Adipose tissue (tissue), 3 donors: ENCODE measurements at places on chromosomes 3 and 15. TPM values are rescaled to one million over a fixed set of nuclear protein-coding genes. Genes with fewer than 3 reads are reported as not detected.

GNAT1 gene
- 0.13 TPM for polyA plus RNA-seq

PRKCD gene
- 20.7 TPM for polyA plus RNA-seq

UBA7 gene
- polyA plus RNA-seq: 25.7 TPM

PRTG gene
- 0.52 TPM for polyA plus RNA-seq

PFKFB4 gene
- 6.5 TPM for polyA plus RNA-seq

UTS2B gene
- 0.70 TPM for polyA plus RNA-seq

SPSB4 gene
- polyA plus RNA-seq: 2.8 TPM

FGF12 gene
- polyA plus RNA-seq: 5.9 TPM

POPDC2 gene
- 4.5 TPM for polyA plus RNA-seq
